Amygdala (tissue), 56 donors: ENCODE measurements at places on chromosomes 16 and 17.

DNA sequence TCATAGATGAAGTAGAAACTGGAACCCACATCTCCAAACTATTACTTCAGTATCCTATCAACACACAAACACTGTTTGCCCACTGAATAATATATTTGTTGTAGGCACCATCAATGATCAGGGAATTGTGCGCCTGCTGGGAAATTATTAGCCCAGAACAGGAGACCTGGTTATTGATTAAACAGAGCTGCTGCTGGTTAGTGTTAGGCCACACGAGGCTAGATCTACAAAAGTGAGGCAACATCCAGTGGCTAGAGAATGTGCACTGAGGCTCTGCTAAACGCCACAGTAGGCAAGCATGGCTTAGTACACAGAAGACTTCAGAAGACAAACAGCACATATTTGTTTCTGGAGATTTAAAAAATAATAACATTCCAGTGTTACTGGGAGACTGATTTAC, 11.0 kb downstream of the ABHD15 start:
- no peak for DNase-seq

- no peak for DNase-seq
These were observed 4.8 kb upstream of the MT2A start for GRCh38 chr16:56603589-56603988.

DNA sequence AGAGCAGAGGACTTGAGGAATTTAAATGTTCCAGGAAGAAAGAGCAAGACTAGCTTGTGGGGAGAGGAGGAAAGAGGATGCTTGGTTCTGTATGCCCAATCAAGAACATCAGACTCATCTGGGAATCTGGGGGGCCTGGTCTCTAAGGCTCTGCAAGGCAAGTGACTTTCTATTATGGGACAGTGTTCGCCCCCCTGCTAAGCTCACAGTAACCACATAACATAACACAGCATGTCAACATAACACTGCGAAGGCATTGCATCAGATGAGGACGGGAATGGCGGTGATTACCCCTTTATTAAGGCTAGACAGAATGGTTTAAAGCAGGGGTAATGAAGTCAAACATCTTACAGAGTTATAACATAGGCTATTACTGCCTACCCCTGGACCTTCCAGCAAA, 176.6 kb upstream of the IRX6 start:
- no peak for DNase-seq

- no peak for DNase-seq
These were observed 35.4 kb upstream of the ADORA2B start for GRCh38 chr17:15909481-15909991.

DNA sequence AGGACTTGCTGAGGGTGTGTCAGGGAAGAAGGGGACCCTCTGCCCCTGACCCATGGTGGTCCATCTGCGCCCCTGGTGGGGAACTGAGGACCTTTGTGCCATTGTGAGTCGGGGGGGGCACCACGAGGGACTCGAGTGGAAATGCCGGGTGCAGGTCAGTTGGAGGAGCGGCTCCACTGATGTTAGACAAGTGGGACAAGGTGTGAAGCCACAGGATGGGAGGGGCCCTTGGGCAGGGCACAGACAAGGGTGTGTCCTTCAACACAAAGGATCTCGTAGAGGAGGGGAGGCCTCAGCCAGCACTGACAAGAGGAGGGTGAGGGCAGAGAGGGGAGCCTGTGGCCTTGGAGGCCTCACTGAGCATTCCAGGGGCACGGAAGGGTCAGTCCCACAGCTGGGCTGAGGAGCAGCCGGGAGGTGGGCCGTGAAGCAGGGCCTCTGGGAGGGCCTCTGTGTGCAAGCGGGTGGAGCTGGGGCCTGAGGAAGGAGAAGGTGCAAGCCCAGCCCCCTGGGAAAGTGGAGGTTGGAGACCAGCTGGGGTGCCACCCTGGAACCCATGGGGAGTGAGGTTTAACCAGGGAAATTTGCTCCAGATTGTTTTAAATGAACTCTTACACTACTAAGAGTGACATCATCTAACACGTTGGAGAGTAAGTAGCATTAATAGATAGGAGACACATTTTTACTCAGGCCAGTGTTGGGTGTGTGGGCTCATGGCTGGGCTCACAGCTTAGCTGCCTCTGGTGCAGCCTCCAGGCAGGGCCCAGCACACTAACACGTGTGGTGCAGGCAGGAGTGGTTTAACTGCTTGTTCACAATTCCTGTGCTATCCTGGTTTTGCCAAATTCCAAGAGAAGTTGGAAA, 27.9 kb downstream of the NARF start:
- no peak for DNase-seq

DNA sequence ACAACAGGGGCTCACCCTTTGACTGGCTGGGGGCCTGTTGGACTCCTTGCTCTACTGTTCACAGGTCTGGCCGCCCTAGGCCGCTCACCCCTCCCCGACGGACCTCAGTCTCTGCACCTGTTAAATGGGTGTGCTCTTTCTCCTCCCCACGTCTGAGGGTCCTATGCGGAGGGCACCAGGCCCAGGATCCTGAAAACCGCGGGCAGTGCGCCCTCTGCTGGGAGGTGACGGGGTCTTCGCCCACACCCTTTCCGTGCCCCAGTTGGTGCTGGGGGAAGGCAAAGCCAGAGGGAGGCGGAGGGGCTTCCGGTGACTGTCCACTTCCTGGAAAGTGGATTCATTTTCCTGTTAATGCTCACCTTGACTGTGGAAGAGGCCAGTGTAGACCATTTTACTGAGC, 1010.9 kb downstream of the KCNJ18 start:
- no peak for DNase-seq

DNA sequence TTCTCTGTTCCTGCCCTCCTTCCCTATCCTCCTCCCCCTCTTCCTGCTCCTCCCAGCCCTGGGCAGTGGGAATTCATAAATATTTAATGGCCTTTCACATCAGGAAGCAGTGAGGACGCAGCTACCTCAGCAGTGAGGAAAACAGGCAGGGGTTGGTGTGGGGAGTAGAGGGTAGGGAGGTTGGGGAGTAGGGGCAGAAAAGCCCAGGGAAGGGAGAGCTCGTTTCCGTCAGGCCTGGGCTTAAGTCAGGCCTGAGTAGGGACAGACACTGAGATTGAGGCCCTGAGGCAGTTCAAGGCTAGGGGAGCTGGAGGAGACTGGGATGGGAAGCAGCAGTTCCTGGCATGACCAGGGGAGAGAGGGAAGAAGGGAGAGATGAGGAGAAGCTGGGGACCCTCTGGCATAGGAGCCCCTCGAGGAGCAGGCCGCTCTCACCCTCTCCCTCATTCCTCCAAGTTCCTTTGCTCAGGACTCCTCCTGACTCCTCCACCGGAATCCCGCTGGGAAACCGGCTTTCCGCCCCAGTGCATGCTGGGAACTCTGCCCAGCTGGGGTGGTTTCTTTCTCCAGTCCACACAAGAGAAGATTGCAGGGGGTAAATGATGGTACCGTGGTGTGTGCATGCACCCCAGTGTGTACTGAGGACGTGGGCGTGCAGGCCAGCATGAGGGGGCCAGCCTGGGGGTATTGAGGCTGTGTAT, 6.2 kb downstream of the SAMD14 start:
- DNase-seq, result no peak

DNA sequence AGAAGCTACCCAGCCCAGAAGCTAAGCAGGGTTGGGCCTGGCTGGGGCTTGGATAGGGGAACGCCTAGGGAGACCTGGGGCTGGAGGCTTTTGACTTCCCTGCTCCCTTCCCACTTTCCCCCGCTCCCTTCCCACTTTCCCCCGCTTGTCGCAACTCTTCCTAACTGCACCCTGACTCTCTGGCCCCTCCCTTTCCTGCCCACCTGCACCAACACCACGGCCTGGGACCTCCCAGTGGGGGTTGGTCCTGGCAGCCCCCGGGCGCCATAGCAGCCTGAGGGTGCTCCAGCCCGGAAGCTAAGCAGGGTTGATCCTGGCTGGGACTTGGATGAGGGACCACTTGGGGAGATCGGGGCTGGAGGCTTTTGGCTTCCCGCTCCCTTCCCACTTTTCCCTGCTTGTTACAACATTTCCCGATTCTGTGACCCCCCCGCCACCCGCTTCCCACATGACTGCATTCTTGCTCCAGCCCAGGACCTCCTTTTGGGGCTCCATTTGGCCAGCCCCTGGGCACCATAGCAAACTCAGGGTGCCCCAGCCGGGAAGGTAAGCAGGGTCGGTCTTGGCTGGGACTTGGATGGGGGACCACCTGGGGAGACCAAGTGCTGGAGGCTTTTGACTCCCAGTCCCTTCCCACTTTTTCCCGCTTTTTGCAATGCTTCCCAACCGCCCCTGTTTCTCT, 2287.0 kb downstream of the TP53TG3F start:
- DNase-seq, result no peak
